Heart right ventricle (tissue), 16 donors: ENCODE measurements at places on chromosomes 2 and 18. TPM values are rescaled to one million over a fixed set of nuclear protein-coding genes. Genes with fewer than 3 reads are reported as not detected.

LDLRAD4 gene
- 35.2 TPM for total RNA-seq

TXNDC2 gene
- 0.22 TPM for total RNA-seq

SIX3 gene
- not detected for total RNA-seq

DNA sequence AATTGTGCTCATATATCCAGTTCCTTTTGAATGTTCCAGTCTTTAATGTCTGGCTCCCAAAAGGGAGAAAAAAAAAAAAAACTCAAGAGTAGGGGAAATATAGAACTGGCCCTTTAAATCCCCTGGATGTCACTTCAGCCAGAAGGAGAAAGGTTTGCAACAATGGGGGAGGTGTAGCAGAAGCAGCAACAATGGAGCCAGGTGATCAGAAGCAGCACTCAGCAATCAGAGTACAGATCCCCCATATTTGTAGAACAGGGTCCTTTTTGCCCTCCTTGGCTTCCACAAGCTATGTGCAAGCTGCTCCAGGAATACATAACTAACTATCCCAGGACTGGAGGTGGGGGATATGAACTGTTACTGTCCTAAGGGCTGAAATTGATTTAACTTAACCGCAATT lies 25.8 kb upstream of the ZNF397 start:
- no peak for DNase-seq

DNA sequence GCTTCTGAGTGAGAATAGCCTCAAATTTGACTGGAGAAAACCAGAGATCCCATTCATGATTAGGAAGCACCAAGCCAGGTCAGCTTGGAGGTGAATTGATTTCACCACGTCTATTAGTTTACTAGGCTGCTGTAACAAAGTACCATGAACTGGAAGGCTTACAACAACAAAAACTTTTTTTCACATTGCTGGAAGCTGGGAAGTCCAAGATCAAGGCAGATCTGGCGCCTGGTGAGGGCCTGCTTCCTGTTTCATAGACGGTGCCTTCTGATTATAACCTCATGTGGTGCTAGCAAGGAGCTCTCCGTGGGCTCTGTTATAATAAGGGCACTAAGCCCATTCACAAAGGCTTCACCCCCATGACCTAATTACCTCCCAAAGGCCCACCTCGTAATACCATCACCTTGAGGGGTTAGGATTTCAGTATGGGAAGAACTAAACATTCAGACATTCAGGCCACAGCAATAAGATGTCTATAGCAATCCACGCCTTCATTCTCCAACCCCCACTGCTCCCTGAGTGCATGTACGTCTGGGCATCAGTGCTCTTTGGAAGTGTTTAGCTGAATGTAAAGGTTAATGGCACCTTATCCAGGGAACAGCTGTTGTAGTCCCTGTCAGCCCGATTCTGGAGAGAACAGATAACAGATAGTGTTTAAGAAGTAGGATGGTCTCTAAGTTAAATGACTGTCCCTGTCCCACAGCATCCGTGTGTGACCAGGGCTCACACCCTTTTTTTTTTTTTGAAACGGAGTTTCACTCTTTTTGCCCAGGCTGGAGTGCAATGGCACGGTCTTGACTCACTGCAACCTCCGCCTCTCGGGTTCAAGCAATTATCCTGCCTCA lies 89.2 kb downstream of the SOCS6 start:
- no peak for DNase-seq

CCDC68 gene
- total RNA-seq = 5.6 TPM

CFAP221 gene
- 2.4 TPM for total RNA-seq

DNA sequence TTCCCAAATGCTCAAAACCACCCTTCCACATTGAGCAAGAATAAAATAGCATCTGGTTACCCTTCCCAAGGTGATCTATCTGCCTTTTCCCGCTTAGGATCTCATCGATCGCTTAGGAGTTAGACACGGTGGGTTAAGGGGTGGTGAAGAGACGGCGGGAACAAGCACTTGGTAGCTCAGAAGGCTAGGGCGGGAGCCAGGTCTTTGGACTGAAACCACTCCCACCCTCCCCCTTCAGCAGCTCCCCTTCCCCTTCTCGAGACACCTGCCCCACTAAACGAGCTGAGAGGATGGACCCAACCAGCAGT lies 513 bp downstream of the THOC1 start:
- DNase-seq = no peak

NDC80 gene
- 0.18 TPM for total RNA-seq

DNA sequence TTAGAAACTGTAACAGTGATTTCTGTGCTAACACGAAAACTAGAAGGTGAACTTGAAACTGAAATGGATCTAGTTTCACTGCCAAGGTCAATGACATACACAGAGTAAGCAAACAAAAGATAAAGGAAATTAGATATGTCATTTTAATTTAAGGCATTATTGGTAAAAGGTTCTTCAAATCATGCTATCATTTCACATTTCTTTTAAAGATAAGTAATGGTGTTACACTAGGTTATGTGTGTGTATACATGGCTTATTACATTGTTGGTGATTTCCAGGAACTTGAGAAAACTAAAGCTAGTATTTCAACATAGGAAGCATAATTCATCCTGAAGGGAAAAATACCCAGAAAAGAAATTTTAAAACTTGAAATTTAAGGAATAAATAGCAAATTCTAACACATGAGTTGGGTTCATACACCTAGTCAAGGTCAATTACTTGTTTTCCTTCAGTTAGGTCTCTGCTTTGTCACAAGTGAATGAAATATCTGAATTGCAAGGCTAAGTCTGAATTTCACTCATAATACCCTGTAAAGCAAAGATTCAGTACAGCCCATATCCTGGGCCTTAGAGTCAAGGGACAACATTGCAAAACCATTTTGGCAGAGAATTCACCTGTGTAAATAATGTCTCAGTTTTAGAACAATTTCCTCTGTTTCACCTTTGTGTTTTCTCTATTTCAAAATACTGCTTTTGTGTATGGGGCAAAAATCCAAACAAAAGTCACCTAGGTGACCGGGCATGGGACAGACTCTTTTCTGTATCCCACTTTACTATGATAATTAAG lies 141.6 kb downstream of the SRBD1 start:
- no peak for DNase-seq

CPLX4 gene
- not detected for total RNA-seq

- DNase-seq = no peak
Observed at GRCh38 chr2:214550786-214551185, 139.9 kb downstream of the VWC2L start.

DNA sequence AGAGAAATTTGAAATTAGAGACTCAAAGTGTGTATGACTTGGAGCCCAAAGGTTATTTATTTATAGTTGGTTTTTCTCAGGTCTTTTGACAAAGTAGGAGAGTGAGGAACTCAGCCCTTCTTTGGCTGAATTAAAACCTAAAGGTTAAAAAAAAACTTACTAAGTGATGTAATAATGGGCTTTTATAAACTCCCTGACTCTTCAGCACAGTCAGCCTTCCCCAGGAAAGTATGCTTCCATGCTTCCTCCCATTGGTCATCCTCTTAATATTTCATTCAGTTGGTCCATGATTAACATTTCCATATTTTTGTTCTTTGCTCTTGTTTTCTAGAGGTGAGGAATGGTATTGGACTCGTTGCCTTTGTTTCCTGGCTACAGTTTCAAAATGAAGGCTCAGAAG lies 7.2 kb downstream of the ARPC2 start:
- DNase-seq = no peak
